ENCODE measurements at places on chromosomes 4 and X.

GRCh38 chr4:174826660-174827059, 2.4 kb downstream of the GLRA3 start:
- DNase-seq = no peak

GRCh38 chr4:158673633-158674032, 1.5 kb downstream of the ETFDH start:
- DNase-seq = no peak

DNA sequence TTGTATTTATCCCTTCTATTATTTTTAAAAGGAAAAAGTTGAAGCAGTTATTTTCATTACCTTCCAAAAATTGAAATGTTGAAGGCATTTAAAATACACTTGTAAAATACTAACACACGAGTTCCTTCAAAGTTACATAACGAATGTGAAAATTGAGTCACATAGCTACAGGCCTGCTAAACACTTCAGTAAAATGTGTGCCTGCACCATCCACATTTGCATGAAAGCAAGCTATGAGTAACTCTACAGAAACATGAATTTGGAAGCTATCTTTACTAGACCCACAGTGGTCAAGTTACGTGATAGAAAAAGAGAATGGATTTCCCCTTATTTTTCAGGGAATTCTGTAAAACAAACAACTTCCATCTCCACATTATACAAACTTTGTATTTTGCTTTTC, 1148.8 kb upstream of the PCDH7 start:
- DNase-seq = no peak

- DNase-seq = no peak
Observed at GRCh38 chr4:26715636-26716242, 131.9 kb downstream of the TBC1D19 start.

DNA sequence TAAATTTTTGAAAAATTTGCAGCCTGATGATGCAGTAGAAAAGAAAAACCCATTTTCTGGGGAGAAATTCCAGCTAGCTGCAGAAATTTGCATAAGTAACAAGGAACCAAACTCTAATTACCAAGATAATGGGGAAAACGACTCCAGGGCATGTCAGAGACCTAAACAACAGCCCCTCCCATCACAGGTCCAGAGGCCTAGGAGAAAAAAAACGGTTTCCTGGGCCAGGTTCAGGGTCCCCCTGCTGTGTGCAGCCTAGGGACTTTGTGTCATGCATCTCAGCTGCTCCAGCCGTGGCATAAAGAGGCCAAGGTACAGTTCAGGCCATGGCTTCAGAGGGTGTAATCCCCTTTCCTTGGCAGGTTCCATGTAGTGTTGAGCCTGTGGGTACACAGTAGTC, 733.7 kb upstream of the CT83 start:
- no peak for DNase-seq

- DNase-seq = peak; percentile 72
Observed at GRCh38 chr4:153151535-153152455, 52.4 kb upstream of the TRIM2 start.

- DNase-seq = no peak
Observed at GRCh38 chrX:13673016-13673415, 15.9 kb upstream of the RAB9A start.

DNA sequence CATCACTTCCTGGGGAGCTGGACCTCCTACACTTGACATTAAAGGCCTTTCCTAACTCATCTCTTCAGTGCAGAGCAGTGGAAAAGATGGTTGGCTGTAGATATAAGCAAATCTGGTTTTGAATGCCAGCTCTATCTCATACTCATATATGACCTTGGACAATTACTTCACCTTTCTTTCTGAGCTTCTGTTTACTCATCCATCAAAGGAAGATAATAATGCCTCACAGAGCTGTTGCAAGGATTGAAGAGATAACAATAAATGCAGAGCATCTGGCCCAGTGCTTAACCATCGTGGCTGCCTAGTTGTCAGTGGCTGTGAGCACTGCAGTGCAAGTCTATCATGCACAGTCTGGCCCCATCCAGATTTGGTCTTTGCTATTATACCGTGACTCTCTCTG, 148.1 kb upstream of the EOLA2 start:
- DNase-seq = no peak

- no peak for DNase-seq
Observed at GRCh38 chr4:73974352-73974751, 7.5 kb downstream of the PF4 start.

DNA sequence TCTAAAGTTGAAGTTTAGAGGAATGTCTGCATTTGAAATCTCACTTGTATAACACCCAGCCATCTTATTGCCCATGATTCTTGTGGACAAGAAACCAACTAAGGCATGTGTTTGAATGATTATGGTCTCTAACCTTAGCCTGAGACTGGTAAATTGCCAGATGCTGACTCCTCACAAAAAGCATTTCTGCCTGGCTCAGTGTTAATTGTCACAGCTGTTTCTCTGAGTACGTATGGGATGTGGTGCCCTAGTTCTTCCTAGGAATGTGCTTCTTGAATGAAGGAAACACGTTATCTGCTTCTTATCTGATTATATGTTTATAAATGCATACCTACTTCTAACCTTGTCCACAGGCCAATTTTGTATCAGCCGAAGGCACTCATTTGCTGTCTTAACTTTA, 63.1 kb upstream of the NDP start:
- no peak for DNase-seq

DNA sequence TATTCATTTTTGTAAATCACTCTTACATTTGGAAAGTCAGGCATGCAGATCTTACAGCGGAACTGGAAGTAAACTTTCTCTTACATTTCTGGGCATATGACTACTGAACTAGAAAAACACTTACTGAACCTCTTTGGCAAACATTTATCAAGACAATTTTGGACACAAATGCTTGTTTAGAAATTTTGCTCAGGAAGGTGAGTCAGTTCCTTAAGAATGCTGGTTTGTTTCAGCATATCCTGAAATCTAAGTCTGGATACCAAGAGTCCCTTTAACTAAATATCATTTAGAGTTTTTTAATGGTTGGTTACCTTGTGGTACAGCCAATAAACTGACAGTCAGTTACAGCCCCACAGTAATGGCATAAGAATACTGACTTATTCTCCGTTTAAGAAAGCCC, 15.0 kb downstream of the SHISA3 start:
- no peak for DNase-seq

- no peak for DNase-seq
Observed at GRCh38 chr4:18961879-18962278, 940.3 kb upstream of the LCORL start.

DNA sequence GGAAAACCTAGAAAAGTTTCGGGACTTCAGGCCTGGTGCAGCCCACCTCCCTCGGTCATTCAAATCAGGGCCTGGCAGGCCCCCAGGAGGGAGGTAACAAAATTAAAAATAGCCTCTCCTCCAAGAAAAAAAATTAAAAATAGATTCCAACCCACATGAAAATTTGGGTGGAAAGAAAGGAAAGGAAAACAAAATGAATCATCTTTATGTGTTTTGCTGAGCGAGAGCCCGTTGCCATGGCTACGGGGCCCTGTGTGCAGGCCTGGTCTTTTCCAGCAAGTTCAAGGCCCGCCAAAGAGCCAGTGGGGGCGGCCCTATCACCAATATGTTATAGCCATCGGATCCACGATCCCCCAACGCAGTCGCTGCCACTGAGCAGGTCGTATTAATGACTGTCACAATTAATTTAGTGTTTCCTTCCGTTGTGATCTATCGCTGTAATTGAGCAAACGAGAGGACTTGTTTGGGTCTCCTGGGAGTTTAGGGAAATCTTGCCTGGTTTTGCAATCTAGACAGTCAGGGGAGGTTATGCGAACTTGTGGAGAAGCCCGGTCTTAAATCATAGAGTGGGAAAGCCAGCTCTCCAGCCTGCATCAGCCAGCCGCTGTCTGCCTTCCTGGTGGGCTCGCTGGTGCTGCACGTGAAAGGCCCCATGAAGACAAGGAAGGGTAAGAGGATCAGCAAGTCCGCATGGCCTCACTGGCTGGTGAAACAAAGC, 452.4 kb downstream of the BCOR start:
- DNase-seq = no peak

DNA sequence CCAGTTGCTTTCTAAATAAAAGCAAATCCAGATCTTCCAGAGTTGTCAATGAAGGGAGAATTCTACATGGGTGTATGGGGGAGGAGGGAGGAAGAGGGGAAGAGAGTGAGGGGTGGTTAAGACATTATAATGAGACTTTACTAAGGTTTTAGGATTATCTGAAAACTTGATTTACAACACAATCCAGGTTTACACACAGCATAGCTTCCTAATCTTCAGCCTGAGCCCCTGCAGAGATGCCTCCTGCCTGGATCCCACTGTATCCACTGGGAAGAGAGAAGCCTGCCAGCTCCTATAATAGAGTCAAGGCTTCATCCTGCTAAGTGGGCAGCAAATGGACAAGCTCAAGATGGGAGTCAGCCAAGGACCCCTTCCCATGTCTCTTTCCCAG, 85.6 kb upstream of the KIT start:
- DNase-seq = no peak

DNA sequence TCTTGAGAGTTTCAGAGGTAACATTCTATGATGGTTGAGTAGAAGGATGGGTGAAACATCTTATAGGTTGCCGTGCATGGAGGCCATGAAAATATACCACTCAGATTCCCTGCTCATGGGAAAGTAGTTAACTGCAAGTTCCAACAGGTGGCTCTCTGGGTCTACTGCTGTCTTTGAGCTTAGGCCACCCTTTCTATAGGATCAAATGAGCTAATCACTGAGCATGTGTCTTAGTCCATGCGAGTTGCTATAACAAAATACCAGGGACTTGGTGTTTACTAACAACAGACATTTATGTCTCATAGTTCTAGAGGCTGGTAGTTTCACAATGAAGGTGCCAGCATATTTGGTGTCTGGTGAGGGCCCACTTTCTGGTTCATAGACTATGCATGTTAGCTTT, 144.8 kb upstream of the UNC5C start:
- DNase-seq = peak; percentile 12

GRCh38 chr4:2868877-2869487, 25.3 kb downstream of the ADD1 start:
- DNase-seq = no peak

GRCh38 chrX:37364666-37365065, 15.5 kb downstream of the PRRG1 start:
- DNase-seq = no peak

DNA sequence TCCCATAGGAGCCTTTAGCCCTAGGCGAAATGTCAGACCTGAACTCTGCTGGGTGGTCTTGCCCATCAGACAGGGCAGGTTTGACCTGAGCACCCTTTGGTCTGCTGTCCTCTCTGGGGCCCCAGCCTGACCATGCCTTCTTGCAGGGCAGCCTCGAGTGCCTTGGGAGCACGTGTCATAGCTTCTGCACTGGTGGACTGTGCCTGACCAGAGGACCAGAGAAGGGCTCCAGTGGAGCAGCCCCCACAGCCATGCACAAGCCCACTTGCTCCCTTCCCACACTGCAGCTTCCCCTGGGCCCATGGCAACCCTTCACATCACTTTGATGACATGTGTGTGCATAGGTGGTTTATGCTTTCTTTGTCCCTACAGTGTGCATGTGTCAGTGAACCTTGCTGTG, 394.0 kb downstream of the TEX13C start:
- DNase-seq = no peak
